Cerebellar nuclear complex (tissue), 1 donor: ENCODE measurements at places on chromosomes 13 and 19.

DNA sequence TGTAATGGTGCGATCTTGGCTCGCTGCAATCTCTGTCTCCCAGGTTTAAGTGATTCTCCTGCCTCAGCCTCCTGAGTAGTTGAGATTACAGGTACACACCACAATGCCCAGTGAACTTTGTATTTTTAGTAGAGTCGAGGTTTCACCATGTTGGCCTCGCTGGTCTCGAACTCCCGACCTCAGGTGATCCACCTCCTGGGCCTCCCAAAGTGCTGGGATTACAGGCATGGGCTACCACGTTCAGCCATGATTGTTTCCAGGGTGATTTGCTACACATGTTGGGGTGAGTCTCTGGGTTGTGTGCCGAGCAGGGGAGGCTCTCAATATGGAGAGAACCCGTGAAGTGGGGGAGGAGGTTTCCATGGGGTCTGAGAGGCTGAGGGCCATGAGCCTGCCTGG, 24.8 kb upstream of the CEACAM21 start:
- DNase-seq: no peak

GRCh38 chr19:39155114-39155700, 29.6 kb downstream of the PAK4 start:
- DNase-seq: no peak

DNA sequence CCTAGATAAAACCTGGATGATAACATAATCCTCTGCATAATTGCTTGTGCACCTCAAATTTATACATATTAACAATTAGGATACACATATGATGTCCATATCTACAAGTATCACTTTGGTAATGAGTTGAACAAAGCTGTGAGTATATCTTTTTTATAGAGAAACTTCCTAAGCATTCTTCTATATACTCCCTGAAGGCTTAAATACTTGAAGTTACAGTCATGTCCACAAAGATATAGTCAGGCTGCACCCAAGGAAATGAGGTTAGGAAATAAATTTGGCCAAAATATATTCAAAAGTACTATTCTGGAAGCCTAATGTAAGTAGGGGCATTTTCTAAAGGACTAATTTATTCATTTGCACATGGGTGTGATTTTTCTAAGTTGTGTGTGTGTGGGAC, 761.5 kb downstream of the PCDH9 start:
- DNase-seq: no peak

DNA sequence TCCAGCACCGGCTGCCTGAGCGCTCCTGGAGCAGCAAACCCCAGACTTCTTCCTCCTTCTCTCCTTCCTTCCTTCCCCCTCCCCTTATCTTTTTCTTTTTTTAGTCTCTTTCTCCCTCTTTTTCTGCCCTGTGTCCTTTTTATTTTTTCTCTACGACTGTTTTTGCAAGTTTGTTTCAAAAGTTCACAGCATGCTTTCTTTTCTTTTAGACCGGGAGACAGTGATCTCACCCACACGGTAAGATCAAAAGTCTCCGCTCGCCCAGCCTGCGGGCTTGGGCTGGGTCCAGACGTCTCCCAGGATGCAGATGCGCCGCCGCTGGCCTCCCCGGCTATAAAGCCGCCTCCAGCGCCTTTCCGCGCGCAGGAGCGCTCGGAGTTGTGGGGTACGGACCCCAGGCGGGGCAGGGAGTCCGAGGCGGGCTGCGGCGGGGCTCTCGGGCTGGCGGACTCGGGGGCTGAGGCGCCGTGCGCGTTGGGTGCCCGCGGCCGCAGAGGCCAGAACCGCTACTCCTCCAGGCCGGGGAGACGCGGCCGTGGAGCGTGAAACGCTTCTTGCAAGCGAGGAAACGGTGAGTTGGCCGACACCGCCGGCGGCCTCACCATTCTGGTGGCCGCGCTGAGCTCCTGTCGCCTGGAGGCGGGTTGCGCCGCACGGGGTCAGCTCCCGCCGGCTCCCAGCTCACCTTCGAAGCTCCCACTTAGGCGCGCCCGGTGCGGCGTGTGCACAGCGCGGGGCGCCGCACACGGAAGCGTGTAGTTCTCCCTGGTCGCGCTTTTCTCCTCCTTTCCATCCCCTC, 2.0 kb upstream of the TSHZ3 start:
- no peak for DNase-seq

- DNase-seq: no peak
These were observed 157.5 kb downstream of the TBC1D4 start for GRCh38 chr13:75324413-75324940.
